ENCODE measurements at places on chromosomes 3 and 15. TPM values are rescaled to one million over a fixed set of nuclear protein-coding genes. Genes with fewer than 3 reads are reported as not detected.

- no peak for DNase-seq
Measured at GRCh38 chr3:77868725-77869124, 828.8 kb downstream of the ROBO2 start.

GRCh38 chr3:157166115-157166514 lies 6.2 kb upstream of the CCNL1 start:
- no peak for DNase-seq

Gene GRIP2
- total RNA-seq = 1.0 TPM

DNA sequence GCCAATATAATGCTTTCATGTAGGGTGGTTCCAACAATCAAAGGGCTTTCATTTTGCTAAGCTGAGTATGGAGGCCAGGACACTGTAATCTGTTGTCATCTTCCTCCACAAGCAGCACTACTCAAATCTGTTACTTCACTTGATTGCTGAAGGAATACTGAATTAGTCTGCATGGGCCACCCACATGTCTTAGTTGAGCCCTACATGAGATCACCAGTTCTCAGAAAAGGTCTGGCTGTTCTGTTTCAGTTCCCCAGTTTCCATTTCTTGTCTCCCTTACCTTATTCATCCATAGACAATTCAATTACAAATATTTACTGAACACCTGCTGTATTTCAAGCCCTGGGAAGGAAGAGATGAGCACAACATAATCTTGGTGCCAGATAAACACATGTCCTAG lies 119.2 kb downstream of the FHIT start:
- no peak for DNase-seq

Gene LRTM1
- total RNA-seq = not detected

Gene AMIGO3
- not detected for total RNA-seq

- no peak for DNase-seq
Measured at GRCh38 chr3:32437896-32438295, 46.2 kb downstream of the CMTM7 start.

Gene LMCD1
- total RNA-seq = 22.4 TPM

Gene EPHA6
- 39.5 TPM for total RNA-seq

Gene KCNMB3
- 4.1 TPM for total RNA-seq

Gene SPESP1
- not detected for total RNA-seq

DNA sequence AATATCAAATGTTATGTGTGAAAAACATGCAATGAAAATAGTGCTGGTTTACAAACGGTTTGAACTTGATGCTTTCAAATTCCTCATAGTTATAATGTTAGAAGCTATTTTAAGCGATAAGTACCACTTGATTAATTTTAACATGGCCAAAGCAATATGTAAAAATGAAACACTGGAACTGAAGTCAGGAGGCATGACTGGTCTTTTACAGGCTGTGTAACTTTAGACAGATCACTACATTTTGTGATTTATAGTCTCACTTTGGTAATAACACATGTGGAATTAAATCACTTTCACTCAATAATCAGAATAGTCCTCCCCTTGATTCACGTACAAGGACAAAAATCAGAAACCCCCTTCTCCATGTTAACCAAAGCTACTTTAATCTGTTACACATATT lies 482.7 kb upstream of the NECTIN3 start:
- no peak for DNase-seq

Gene NLGN1
- 3.7 TPM for total RNA-seq

Gene GOLGA8A
- 396 TPM for total RNA-seq

DNA sequence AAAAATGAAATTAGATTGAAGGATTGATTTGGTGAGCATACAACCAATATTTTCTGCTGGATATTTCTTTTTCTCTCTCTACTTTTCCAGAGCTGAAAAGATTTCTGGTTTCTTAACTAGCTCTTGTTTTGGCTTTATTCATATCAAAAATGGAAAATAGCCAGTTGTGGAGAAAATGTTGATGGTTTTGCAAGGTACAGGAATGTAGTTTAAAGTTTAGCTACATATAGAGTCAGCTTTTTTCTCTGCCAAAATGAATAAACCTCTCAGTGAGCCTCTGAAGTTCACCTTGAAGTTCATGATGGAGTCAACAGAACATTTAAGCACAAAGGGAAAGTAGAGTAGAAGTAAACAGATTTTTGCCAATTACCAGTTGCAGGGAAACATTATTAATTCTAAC lies 720.5 kb upstream of the ALCAM start:
- no peak for DNase-seq

- no peak for DNase-seq
Measured at GRCh38 chr15:79065706-79066376, 24.7 kb downstream of the RASGRF1 start.

Gene FGD5
- total RNA-seq = 3.4 TPM

DNA sequence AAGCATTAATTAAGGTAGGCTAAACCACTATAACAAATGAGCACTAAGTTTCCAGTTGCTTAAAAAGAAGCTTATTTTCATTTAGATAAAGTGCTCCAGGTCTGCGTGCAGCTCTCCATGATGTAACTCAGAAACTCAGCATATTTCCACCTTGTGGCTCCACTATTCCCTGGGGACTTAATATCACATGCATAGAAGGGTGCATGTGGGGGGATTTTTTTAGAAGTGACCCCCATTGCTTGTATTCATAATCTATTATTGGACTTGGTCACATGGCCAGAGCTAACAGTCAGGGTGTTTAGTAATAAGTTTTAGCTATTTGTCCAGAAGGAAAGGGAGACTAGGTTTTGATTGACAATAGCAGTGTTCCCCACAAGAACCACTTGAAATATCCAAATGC lies 86.8 kb downstream of the TMCO5A start:
- no peak for DNase-seq

DNA sequence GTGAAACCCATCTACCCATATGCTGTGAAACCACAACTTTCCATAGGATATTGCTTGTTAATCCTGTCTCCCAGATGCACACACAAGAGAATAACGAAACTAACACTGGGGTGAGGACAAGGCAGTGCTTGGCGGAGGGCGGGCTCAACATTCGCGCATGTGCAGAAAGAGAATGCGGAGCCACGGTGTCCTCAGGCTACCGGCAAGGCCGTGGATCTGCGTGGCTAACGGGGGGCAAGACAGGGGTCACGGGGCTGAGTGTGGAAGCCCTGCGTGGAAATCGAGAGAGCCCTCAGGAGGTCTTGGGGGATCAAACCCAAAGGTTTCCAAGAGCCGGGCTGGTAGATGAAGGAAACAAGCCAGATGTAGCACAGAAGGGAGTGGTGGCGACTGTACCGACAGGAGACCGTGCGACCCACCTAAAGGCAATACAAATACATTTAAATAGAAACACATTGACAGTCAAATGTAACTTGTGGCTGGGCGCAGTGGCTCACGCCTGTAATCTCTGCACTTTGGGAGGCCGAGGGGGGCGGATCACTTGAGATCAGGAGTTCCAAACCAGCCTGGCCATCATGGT lies 48.5 kb upstream of the TRA2B start:
- no peak for DNase-seq

DNA sequence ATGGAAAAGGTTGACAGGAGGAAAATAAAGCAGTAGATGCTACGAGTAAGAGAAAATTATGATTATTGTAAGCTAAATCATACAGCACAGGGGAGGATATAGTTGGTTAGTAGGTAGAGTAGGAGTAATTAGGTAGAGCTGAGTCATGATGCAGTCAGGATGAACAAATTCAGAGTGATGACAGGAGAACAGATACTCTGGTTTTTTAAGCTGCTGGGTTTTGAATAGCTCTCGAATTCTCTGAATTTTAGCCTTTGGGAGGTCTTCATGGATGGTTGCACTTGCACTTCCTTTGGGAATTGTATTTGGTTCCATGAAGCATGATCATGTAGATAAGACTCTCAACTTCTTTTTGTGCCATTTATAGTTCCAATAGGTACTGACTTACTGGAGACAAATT lies 96.2 kb downstream of the ECT2 start:
- no peak for DNase-seq

DNA sequence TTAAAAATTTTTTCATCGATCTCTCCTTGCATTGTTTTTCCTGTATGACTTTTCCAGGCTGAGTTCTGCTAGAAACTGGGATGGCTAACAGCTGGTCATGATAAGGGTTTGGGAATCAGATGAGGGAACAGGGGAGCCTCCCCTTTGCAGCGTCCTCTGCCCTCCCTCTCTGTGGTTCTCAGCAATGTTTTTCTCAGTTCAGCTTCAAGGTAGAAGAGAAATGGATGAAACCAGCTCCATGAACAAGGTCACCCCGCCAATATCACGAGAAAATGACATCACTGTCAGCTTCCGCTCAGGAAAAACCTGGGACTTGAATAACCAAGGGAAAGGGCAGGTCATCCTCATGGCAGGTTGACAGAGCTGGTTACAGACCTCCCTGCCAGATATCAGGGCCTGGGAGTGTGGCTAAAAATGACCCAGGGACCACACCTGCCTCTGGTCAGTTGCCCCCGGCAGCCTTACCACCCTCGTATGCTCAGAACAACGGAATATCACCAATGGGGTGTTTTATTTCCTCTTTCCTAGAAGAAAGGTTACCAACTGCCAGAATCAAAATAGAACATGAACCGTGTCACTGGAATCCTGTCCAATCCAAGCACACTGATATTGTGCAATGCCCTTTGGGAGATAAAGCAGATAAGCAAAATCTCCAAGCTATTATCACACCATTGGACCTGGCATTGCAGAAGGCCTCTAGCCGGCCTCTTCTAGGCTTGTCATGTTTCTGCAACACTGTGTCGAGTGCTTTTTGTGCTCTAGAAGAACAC lies 26.1 kb downstream of the LSM3 start:
- no peak for DNase-seq

Gene GJD2
- total RNA-seq = not detected

DNA sequence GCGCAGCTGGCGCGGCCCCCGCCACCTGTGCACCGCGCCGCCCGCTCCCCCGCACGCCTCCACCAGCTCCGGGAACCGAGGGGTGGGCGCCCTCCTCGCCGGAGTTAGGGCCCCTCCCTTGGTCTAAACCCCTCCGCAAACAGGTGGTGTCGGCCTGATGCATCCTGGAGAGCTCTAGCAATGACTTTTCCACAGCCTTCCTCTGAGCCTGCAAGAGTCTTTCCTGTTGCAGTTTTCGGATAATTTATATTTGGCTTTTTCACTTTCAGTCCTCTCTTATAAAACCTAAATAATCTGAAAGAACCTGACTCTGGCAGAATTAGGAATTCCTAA lies 334 bp upstream of the IGSF11 start:
- DNase-seq = no peak

DNA sequence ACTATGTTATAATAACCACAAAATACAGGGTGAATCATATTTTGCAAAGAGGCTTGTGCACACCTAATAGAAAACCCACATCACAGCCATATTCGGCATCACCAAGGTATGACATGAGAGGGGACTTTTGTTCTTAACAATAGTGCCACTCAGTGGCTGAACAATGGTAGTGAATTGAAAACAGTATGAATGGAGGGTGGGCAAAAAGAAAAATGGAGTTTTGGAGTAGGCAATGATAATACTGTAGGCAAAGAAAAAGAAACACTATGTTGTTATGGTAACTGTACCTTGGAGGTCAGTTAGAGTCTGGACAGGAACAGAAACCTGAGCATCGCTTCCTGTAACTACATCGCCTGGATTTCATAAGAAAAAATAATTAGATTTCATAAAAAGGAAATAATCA lies 348.6 kb downstream of the PLCL2 start:
- no peak for DNase-seq

- DNase-seq = no peak
Measured at GRCh38 chr3:112736386-112736785, 95.4 kb upstream of the CCDC80 start.

GRCh38 chr15:41809121-41809520 lies 18.8 kb upstream of the JMJD7 start:
- no peak for DNase-seq

DNA sequence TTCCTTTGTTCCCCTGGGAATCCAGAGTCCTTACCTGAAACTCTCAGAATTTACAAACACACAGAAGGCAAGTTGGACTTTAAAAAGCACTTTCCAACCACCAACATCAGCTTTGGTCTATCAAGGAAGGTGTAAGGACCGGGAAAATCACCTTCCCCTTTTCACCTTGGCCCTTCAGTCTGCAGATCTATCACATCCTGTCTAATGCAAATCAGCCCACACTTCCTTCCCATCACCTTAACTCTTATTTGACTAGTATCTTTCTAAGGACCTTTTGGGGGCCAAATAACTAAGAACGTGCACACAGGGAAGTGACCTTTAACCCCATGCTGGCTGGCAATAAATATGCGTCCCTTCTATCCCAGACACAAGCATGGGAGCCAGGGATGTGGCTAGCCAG lies 320.6 kb downstream of the ARRDC4 start:
- DNase-seq = no peak

Gene FRMD4B
- total RNA-seq = 148 TPM

DNA sequence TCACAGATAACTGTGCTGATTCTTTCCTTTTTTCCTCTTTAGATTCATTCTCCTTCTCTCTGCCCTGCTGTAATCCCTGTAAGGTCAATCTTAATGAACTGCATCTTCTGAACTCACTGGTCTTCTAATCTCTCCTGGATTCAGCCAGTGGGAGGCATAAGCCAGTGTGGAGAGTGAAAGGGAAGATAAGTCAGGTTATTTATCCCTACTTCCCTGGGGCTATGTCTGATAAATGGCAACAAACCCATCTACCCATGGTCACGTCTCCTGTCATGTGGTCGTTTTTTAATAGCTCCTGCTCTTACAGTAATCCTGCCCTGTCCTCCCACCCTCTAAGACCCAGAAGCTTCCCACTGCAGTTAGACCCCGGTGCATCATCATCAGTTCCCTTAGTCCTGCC lies 199.6 kb upstream of the NAALADL2 start:
- no peak for DNase-seq

GRCh38 chr3:156687023-156687422 lies 12.6 kb downstream of the TIPARP start:
- no peak for DNase-seq

GRCh38 chr3:64216274-64217147 lies 8.8 kb downstream of the PRICKLE2 start:
- DNase-seq = no peak

Gene ZNF774
- total RNA-seq = 8.0 TPM

Gene CA12
- 1.0 TPM for total RNA-seq

DNA sequence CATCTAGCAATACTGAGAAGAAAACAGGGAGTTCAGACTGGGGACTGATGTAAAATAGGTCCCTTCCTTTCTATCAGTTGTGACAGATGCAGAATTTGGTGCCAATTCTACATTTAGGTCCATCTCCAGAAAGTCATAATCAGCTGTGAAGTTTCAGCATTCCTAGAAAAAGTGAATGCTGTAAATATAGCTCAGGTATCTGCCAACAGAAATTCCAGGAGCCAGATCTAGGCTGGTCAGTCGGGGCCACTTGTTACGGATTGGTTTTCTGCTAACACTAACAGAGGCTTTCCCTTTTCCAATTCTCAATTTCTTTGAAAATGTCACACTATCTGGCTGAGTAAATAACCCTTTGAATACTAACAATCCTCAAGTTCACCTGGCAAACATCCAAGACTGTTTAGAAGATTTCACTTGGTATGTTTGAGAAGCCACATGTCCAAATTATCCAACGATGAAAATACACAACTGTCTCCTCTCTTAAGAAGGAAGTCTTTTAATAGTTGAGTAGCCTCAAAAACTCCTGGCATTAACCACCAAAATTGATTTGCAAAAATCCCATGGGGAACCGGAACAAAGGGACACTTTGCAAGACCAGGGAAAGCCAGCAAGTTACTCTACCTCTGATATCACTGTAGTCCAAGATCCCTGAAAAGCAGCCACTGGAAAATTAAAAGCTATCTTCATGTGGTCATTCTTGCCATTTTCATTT lies 222.3 kb downstream of the ZMAT3 start:
- DNase-seq = no peak

- no peak for DNase-seq
Measured at GRCh38 chr3:59752925-59753324, 703.1 kb upstream of the CFAP20DC start.
